Tibial nerve (tissue), 4 donors: ENCODE measurements at places on chromosomes 1 and 21. TPM values are rescaled to one million over a fixed set of nuclear protein-coding genes. Genes with fewer than 3 reads are reported as not detected.

GRCh38 chr1:8844501-8845006 lies 27.1 kb upstream of the RERE start:
- no peak for DNase-seq
- no peak overlapping the region for H3K27ac ChIP-seq
- peaks cover 26% of the 10 kb centered on the region for H3K4me1 ChIP-seq
- no peak overlapping the region for H3K4me3 ChIP-seq

DNA sequence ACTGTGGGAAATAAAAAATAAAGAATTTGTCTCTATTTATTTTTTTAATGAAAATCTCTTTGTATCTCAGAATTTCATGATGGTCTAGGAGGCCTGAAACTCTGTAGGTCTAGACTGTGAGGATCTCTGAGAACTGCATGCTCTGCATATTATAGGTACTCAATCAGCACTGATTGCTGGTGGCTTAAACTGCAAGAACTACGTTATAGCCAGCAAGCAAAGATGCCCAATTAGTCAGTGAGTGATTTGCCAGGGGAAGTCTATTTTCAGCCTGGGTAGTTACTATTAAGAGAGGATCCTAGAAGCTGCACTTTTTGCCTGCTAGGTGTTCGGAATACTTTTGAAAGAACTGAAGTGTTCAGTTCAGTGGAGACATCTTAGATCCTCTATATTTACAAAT lies 87.4 kb downstream of the GPR52 start:
- DNase-seq = no peak
- H3K27me3 ChIP-seq = no peaks in the 10 kb centered on the region

Gene RHCE
- not detected for total RNA-seq

DNA sequence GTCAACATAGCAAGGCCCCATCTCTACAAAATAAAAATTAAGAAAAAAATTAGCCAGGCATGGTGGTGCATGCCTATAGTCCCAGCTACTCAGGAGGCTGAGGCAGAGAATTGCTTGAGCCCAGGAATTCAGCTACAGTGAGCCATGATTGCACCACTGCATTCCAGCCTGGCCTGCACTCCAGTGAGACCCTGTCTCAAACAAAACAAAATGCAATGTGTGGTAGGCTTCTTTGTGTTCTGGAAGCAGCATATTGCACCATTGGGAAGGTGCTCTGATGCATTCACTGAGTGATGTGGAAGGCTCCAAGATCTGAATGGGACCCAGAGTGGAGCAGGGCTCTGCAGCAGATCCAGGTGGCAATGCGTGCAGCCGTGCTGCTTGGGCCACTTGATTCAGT lies 99.6 kb upstream of the COG2 start:
- no peak overlapping the region for H3K4me3 ChIP-seq
- no peaks in the 10 kb centered on the region for H3K36me3 ChIP-seq
- H3K4me1 ChIP-seq = no peaks in the 10 kb centered on the region
- H3K27ac ChIP-seq = no peak overlapping the region

GRCh38 chr1:64235181-64235580 lies 31.8 kb downstream of the UBE2U start:
- H3K4me3 ChIP-seq = no peak overlapping the region
- no peaks in the 10 kb centered on the region for H3K36me3 ChIP-seq
- H3K27me3 ChIP-seq = no peaks in the 10 kb centered on the region
- DNase-seq = no peak

DNA sequence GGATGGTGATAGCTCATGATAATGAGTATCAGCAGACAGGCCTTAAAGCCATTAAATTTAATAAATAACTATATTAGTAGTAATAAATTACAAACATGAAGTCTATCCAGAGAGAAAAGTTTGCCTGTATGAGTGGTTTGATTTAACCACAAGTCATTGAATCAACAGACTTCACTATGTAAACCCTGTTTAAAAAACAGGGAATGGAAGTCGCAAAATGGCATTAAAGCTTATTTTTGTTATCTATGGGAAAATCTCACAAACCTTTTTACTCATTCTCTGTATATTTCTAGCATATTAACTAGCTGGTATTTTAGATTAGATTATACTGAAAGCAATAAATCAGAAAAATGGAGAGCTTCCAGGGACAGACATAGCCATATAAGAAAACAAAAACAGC lies 45.3 kb downstream of the SASS6 start:
- no peak for DNase-seq
- no peaks in the 10 kb centered on the region for H3K27me3 ChIP-seq
- H3K36me3 ChIP-seq = peaks cover 19% of the 10 kb centered on the region
- no peaks in the 10 kb centered on the region for H3K4me1 ChIP-seq
- no peak overlapping the region for H3K4me3 ChIP-seq
